ENCODE measurements at places on chromosomes 7 and 10.

DNA sequence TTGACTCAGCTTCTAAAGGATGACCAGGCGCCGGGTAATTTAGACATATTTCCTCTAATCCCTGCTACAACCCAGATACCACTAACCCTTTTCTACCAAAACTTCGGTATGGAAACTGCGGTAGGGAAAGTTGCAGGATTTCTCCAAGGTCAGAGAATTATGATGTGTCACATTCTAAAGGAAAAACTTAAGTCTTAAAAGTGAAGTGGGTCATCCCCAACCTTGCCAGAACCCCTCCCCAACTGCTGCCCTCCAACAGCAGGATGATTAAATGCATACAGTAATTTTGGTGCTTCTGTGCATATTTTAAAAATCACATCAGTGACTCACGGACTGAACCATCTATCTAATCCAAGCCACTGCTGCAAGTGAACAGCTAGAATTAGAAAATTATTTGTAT lies 52.7 kb downstream of the GRB10 start:
- no peak for DNase-seq

- no peak for DNase-seq
These were observed 449.6 kb downstream of the KCNMA1 start for GRCh38 chr10:77188000-77188395.

GRCh38 chr7:81753392-81753791 lies 16.5 kb downstream of the HGF start:
- no peak for DNase-seq

DNA sequence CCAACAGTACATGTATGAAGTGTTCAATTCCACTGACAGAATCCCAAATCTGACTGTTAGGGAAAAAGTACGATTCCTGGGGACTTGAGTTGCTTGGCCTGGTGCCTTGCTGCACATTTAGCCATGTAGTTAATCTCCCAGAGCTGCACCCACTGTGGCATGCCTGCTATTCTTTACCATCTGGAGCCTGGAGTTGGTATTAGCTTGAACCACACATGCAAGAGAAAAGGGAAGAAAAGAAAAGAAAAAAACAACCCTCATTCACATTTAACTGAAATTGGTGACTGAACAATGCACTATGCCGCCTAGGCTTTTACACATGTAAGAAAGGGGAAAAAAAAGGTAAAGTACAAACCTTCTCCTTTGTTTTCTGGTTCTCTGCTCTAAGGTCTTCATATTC lies 26.1 kb downstream of the SHTN1 start:
- no peak for DNase-seq

DNA sequence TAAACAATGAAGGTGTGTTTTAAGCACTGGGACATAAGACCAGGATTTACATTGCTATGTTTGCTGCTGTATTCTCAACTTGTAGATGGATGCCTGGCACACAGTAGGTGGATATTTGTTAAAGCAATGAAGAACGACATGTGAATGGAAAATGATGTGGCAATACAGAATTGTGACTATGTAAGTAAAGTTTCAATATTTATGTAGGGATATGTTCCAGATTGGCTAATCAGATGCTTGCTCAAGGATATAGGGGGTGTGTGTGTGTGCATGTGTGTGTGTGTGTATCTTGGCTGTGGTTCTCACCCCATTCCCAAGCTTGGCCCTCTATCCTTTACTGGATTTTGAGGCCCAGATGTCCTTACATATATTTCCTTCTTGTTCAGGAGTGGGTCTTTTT lies 42.7 kb upstream of the LAMB1 start:
- no peak for DNase-seq

DNA sequence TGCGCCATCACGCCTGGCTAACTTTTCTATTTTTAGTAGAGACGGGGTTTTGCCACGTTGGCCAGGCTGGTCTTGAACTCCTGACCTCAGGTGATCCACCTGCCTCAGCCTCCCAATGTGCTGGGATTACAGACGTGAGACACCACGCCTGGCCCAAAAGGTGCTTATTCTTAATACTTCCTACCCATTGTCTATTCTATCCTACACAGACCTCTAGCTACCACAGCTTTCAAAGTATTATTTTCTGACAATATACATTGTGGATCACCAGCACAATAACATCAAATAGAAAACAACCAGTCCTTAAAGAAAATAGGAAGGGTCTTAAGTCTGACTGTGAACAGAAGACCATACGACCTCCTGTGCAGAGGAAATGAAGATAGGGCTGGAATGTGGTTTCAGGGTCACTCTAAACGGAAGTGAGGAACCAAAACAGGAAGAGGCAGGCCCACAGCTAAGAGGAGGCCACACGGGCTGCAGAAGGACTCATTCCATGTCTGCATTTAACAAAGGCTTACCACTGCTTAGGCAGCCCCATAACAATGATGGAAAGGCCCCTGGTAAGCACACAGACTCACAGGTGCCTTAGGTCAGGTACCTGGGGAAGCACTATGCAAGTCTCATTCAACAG lies 115.2 kb downstream of the ZFAND4 start:
- DNase-seq, result no peak

DNA sequence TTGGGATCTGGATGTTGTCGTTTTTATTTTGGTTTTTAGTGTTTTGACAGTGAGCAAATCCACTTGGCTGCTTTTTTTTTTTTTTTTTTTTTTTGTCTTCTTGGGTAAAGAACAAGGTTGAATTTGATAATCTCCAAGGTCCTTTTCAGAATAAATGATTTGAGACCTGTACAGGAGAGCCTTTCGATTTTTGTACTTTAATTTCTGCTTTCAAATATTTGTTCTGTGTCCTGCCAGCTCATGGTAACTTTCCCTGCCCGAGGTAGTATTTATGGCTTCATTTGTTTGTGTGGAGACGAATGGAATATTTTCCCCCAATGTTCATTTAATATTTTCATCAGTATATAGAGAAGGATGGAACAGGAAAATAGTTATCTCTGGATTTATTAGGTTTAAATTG lies 19.9 kb downstream of the WAC start:
- no peak for DNase-seq
